Ureter (tissue), 1 donor: ENCODE measurements at places on chromosomes 2 and 18. TPM values are rescaled to one million over a fixed set of nuclear protein-coding genes. Genes with fewer than 3 reads are reported as not detected.

SLC9A4 gene
- 23.5 TPM for total RNA-seq

DNA sequence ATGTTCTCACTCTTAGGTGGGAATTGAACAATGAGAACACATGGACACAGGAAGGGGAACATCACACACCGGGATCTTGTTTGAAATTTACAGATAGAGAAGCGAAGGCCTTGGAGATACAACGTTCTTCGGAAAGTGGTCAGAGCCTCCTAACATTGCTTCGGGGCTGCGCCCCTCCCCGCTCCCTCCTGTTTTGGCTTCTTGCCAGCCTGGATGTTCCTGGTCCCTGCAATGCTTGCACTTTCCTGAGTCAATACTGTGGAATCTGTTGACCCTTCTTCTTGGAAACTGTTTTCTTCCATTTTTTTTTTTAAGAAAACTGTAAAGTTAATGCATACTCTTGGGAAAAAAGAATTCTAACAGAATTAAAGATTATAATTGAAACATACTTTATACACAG lies 360.8 kb downstream of the SOCS6 start:
- no peak for DNase-seq

GRCh38 chr2:128498589-128498988 lies 179.9 kb upstream of the HS6ST1 start:
- peak; percentile 17 for DNase-seq

DNA sequence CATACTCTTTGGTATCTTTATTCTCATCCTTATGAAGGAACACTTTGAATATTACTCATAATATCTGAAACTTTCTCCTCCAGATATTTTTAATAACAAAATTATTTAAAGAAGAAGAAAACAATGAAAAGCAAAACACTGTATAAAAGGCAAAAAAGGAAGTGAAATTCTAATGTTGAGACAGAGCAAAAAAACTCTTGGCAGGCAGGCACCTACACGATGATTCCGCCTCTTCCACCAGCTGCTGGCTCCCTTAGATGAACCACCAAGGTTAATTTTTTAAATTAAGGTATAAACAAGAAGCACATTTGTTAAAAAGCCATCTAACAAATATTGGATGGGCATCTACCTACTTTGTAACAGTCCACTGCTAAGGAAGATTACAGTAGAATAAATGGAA lies 434.7 kb downstream of the EPHA4 start:
- DNase-seq = no peak
